ENCODE measurements at places on chromosomes 16 and 17.

DNA sequence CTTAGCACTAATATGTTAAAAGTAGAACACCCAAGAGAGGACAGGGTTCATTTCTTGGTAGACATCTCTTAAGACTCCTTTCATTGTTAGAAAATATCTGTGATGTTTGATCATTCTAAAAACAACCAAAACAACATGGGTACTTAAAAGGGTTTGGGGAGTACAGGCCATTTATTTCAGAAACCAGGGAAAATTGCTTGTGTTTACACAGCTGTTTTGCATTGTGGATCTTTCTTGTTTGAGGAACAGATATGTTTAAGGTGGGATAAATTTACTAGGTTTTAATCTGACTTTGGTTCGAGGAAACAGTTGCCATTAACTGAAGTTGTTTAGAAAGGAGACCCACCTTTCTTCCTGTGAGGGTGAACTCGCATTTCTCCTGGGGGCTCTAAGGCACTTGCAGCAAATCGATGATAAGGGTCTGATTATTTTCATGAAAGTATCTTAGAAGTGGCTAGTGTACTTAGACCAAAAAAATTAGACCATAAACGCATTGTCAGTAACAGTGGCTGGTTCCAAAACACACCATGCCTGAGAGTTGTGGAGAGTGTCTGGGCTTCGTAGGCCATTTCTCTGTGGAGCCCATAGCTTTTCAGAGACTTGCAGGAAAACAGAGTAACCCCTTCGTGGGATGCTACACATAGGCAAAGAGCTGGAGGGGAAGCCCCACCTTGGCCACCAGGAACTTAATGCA lies 17.6 kb downstream of the CLUAP1 start:
- no peak for DNase-seq

DNA sequence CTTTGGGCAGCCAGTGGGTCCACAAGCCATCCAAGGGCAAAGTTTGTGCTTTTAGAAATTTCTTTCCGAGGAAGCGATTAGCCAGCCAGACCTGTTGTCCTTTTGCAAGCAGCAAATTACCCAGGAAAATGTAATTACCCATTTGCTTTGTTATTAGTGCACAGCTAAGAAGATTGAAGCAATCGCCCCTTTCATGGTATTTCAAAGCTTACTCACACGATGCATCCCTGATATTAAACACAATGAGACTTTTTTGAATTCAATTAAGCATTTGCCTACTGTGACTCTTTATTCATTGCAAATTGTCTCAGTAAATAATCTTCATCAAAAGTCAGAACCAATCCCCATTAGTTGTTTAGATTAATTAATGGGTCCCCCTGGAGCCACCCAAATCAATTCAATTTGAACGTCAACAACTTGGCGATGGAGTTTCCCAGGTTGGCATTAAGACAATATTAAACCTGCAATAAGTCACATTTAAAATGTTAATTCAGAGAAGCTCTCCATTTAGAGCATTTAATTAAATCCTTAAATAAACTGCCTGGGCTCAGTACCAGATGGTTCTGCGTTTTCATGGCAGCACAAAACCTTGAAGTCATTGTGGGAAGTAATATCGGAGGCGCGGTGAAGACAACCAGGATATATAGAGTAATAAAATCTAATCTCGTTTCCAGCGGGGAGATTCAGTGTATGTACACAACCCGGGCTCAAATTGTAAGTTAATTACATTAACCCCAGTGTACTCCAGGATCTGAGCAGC lies 366.2 kb upstream of the TNRC6C start:
- DNase-seq: no peak

DNA sequence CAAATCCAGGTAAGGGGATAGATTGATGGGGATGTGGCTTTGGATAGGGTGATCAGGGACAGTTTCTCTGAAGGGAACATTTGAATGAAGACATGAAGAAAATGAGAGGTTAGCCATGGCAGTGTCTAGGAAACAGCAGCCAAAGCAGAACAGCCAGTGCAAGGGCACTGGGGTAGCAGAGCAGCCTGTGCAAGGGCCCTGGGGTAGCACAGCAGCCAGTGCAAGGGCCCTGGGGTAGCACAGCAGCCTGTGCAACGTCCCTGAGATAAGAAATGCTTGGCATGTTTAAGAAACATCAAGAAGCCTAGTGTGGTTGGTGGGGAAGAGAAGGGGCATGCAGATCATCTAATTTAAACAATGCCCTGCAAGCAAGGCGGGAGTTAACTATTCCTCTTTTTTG lies 128.5 kb downstream of the IRX5 start:
- no peak for DNase-seq

- no peak for DNase-seq
These were observed 4.1 kb downstream of the GRIN2A start for GRCh38 chr16:10178080-10178479.

DNA sequence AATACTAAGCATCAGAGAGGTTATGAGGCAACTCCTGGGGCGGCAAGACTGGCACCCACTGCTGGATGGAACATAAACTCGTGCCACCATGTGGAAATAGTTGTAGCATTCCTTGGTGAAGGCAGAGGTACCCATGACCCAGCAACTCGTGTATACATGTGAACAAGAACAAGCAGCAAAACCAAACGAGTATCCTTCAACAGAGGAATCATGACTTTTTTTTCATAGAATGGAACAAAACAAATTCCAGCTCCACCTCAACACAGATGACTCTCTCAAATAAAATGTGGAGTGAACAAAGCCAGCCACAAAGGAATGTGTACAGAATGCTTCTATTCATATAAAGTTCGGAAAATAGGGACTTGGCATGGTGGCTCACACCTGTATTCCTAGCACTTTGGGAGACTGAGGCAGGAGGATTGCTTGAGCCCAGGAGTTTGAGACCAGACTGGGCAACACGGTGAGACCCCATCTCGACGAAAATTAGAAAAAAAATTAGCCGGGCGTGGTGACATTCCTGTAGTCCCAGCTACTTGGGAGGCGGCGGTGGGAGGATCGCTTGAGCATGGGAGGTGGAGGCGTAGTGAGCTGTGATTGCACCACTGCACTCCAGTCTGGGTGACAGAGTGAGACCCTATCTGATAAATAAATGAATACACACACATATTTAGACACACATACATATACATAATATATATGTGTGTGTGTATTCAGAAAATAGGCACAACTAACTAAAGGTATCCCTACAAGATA lies 35.3 kb downstream of the B9D1 start:
- DNase-seq: no peak
